GM12891 (cell line): ENCODE measurements at places on chromosomes 13 and 19.

- no peak for DNase-seq
Measured at GRCh38 chr19:55504252-55504603, 16.0 kb downstream of the SSC5D start.

DNA sequence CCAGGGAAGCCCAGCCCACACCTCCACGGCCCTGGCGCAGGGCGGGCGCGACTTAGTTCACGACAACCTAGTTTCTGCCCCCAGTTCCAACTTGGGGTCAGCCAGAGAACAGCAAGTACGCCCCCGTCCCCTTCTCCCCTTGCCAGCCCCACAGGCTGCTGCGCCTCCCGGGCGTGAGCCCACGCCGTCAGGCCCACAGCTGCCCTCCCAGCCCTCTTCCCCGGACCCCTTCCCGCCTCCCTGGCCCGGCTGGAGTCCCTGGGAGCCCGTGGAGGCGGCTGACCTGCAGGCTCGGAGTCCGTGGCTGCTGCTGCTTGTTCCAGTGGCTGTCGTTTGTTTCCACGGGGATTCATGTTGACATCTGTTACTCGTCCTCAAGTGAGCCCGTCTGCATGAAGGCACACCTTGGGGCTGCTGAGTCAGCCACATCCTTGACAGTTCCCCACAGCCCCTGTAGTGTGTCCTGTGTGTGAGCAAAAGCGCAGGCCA, 86.0 kb downstream of the ATP11A start:
- no peak for DNase-seq

DNA sequence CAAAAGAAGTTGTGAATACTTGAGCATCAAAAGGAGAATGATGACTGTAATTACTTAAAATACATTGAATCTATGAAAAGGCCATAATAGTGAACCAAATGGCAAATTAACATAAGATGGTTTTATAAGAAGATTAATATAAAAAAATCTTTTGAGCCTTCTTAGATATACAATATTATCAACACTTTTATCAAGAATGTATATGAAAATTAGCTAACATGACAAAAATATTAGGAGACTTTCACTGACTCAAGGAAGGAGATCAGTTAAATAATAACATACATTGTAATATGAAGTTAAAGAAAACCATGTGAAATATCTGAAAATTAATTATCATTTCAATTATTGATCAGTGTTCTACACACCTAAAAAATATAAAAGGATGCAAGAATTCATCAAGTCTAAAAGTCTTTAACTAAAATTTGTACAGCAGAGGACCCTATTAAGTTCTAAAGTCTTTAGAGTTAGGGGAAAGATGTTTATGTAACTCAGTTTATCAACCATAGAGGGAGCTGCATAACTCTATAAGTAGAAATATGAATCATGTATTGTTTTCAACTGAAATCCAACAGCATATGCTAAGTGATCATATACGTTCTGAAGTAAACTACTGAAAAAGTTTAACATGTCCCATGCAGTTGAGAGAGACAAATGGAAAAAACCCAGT, 756.1 kb upstream of the MIR17HG start:
- no peak for DNase-seq

DNA sequence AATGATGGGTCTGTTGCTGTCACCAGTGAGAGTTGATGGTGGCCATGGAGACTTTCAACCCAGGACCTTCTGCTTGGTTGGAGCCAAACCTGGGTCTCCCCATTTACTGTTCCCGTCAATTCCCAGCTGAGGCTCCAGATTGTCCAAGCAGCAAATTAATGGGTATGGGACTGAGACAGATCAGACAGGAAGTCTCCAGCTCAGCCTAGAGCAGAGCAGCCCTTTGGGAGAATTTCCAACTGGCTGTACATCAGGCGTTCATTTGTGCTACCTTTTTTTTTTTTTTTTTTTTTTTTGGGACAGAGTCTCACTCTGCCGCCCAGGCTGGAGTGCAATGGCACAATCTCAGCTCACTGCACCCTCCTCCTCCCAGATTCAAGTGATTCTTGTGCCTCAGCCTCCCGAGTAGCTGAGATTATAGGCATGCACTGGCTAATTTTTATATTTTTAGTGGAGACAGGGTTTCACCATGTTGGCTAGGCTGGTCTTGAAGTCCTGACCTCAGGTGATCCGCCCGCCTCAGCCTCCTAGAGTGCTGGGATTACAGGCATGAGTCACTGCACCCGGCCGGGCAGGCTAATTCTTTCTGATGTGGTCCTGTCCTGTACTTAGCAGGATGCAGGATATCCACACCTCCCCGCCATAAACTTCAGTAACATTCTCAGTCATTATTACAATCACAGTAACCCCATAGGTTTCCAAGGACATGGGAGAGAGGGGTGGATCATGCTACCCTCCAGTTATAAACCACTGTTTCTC, 9.3 kb downstream of the MAP3K10 start:
- no peak for DNase-seq

DNA sequence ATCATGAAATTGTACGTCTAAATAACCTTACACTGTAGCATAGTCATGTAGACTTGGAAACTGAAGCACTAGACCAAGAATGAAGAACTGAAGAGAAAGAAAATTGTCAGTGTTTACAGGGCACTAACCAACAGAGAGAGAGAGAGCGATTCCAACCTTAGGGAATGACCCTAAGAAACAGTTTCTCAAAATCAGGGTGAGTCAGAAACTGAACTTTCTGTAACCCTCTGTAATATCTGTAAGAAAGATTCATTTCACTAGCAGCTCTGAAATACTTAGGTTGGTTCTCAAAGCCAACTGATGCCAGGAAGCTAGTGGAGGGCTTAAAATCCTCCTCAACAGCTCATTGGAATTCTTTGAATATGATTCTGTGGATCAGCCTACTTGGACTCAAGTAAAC, 936.9 kb downstream of the EFNB2 start:
- no peak for DNase-seq

DNA sequence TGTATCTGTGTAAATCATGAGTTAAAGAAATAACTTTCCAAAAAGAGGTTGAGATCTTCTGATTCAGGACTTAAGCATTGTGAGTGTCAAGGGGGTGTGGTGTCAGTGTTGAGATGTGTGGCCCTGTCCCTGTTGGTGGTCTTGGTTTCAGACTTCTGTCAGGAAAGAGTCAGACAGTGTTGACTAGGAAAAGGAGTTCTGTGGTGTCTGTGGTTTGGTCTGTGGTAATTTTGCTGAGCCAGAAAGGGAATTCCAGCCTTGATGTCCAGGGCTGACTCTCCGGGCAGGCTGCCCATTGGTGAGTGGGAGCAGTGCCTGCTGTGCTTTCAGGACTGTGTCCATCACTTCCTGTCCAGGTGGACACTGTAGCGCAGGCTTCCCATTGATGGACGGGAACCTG, 39.8 kb upstream of the IGFL4 start:
- no peak for DNase-seq

- DNase-seq: no peak
Measured at GRCh38 chr13:35722458-35723052, 246.1 kb upstream of the MAB21L1 start.

- no peak for DNase-seq
Measured at GRCh38 chr13:100439247-100439970, 149.2 kb downstream of the GGACT start.

DNA sequence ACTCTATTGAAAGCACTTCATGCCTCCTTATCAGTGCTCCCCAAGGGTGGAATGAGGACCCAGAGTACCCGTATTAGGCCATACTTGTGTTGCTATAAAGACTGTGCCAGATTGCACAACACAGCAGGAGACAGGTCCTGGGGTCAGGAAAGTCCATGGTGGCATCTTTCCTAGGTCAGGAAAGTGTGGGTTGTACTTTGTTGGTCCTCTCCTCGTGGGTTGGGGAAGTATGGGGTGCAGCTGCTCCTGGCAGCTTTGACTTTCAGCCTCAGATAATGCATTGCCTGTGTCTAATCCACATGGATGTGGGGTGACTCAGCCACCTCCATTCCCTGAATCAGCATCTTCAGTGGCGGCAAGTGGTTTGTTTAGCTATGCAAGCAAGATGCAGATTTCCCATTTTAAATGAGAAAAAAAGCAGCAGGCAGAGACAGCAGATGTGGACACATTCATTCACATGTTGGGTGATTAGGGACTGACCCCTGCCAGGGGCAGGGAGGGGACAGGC, 8.4 kb upstream of the CYP2B6 start:
- no peak for DNase-seq
